ENCODE measurements at places on chromosomes 16 and 17.

DNA sequence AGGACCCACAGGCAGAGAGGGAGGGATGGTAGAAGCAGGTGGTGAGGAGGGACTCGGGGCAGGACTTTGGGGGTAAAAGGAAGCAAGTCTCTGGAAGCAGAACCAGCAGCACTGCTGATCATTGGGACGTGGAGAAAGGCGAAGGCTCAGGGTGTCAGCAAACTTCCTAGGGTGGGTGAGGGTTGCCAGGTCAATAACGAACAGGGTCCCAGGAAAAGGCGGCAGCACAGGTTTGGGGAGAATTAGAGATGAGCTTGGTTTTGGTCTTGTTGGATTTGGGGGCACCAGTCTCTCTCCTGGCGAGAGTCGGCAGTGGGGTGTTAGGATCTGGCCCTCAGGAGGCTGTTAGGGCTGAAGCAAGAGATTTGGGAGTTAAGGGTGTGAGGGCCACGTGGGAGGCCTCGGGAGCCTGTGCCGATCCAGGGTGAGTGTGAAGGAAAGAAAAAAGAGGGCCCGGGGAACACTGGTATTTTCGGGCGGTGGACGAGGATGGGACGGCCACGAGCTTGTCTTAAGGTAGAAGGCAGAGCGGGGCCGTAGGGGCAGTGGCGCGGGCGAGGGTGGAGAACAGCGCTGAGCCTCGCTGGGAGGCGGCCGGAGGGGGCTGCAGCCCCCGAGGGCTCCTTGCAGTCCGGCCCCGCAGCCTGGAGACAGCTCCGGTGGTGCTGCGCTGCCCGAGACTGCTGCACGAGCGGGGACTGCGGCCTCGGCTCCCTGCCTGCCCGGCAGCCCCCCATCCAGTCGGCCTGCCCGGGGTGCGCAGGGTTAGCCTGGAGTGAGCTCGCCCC, 765 bp upstream of the ADORA2B start:
- no peak for DNase-seq

DNA sequence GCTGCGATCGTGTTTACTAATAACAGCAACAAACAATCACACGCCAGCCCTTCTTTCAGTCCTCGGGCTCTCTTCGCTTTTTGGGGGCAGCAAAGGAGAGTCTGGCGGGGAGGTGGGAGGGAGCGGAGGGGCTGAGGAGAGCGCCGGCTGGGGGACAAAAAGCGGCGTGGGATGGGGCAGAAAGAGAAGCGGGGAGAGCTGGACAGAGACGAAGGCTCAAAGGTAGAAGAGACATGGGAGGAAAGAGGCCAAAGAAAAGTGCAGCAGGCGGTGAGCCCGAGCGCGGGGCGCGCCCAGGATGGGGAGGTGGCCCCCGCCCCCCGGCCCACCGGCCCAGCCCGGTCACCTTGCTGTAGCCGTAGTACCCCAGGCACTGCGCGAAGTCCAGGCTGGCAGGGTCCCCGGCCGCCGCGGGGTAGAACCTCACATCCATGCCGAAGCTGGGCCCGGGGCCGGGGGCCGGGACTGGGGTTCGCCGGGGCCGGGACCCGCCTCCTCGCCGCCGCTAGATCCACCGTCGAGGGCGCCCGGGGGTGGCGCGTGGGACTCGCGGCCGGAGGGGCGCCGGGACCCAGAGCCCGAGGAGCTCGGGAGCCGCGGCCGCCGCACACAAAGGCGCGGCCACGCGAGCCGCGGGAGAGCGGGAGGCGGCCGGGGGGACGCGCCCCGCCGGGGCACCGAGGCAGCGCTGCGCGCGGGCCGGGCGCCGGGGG, 496 bp downstream of the TOX3 start:
- no peak for DNase-seq

- no peak for DNase-seq
These were observed 83.6 kb downstream of the TMEM100 start for GRCh38 chr17:55639096-55639495.

DNA sequence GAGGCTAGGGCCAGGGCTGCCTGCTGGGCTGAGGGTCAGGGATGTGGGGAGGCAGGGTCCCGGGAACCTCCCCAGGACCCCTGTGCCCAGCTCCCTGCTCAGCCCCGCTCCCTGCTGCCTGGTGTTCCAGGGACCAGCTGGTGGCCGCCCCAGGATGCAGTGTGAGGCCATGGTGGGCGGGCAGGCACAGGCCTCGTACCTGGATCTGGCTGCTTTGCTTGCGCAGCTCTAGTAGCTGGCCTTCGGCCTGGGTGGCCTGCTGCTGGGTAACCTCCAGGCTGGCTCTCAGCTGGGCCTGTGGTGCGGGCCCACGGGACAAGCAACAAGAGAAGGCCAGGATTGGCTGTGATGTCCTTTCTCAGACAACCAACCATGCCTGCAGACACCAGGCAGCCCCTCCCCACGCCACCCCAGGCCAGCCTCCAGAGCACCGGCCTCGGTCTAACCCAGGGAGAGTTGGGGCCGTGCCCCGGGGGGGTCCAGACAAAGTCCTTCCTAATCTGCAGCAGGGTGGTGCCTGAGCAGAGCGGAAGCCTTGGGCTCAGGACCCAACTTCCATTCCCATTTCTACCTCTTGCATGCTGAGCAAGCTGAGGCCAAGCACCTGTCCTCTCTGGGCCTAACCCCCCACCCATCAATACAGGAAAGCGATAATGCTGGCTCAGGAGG, 4.1 kb downstream of the TRIM65 start:
- DNase-seq = no peak

DNA sequence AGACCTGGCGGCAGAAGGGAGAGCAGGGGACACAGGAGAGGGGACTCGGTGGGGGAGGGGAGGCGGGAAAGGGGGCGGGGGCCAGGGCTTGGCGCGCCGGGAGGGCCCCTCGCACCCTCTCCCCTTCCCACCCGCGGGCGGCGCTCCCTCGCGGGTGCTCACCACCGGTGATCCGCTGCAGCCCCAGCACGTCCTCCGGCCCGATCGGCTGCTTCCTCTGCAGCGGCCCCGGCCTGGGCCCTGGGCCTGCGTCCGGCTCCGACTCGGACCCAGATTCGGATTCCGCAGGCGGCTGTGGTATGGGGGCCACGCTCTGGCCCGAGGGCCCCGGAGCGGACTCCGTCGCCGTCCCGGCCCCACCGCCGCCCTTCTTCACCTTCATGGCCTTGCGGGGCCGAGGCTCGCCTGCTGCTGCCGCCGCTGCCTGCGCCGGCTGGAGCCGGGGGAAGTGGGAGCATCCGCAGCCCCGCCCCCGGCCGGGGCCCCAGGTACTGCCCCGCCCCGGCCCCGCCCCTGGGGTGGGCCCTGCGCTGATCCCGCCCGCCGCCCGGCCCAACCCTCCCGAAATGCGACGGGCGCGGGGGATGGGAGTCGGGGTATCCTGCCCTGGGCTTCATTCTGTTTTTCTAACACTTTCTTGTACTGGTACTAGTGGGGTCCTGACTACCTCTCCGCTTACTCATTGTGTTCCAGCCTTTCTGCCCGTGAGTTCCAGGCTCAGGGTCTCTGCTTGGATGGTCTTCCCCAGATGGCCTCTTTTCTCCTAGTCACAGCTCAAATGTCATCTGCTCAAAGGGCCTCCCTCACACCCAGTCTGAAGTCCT, at the start of gene UNC119:
UNC119 (minus strand) TSS at position 449 of the 824 bp plus-strand sequence; CDS start at position 382, 67 bp downstream.
- DNase-seq = peak; percentile 39

DNA sequence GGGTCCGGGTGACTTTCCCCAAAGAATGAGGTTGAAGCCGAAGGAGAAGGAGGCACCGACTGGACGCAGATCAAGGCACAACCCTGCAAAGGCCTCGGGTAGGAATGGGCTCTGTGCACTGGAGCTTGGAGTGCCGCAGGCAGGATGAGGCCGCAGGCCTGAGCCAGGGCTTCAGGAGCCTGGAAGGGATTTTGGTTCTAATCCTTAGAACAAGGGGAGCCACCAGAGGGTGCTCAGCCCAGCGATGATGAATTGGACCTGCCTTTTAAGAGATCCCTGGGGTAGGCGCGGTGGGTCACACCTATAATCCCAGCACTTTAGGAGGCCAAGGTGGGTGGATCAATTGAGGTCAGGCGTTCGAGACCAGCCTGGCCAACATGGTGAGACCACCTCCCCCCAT, 8.1 kb downstream of the CIBAR2 start:
- no peak for DNase-seq

DNA sequence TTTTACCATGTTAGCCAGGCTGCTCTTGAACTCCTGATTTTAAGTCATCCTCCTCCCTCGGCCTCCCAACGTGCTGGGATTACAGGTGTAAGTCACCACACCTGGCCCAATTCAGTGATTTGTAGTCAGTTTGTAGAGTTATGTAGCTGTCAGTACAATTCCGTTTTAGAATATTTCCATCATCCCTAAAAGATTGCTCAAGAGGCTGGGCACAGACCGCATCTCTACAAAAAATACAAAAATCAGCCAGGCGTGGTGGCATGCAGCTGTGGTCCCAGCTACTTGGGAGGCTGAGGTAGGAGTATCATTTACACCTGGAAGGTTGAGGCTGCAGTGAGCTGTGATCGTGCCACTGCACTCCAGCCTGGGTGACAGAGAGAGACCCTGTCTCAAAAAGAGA, 20.6 kb downstream of the RGS11 start:
- no peak for DNase-seq

DNA sequence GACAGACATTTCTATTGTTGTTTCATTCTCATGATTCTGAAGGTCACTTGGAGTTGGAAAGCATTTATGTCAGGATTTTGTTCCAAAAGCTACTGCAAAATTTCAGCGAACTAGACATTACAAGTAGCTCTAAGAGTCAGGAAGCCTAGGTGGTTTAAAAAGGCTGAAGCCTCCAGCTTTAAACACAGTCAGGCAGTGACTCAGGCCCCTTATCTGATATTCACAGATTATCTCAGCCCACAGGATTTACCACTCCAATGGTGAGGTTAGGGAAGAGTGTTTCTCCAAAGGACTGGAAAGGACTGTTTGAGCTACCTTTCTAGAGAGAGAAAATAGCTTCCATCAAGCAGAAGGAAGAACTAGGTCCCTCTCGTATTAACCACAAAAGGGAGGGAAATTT, 624.4 kb upstream of the C16orf82 start:
- no peak for DNase-seq

DNA sequence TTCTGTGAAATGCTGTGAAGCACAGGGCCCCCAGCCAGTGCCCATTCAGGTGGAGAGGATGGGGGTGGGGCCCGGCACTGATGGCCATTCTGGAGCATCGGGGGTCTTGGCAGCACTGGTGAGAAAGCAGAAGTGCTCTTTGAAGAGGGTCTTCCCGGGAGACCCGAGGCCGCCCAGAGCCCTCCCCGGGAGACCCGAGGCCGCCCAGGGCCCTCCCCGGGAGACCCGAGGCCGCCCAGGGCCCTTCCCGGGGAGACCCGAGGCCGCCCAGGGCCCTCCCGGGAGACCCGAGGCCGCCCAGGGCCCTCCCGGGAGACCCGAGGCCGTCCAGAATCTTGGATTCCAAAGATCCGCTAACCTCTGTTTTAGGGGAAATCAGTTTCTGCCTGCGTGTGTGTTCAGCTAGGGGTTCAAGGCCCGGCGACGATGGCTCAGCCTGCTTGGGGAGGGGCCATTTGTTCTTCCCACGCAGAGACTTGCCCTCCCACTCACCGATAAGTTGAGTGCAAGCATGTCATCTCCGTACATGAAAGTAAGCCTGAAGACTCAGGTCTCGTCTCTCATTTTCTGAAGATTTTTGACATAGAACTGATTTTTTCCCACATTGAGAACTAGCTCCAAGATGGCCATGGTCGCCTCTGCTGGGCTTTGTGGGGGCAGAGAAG, 35.2 kb upstream of the CAPN15 start:
- DNase-seq = no peak

GRCh38 chr16:22855231-22855630, 41.3 kb downstream of the HS3ST2 start:
- DNase-seq = no peak

DNA sequence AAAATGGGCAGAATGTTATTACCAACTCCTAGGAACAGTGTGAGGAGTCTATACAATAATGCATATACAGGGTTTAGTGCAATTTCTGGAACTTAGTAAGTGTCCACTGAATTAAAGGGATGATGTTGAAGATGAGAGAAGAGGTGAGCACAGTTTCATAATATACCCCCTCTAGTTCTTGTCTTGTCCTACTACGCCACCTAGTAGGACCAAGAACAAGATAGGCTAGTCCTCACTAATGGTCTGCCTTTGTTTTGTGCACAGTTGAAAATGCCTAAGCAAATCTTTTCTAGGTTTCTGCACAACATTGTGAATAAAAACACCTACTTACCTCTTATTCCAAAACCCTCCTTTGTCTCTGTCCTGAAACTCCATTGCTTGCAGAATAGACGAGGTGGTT, 670.2 kb downstream of the CDH8 start:
- no peak for DNase-seq

DNA sequence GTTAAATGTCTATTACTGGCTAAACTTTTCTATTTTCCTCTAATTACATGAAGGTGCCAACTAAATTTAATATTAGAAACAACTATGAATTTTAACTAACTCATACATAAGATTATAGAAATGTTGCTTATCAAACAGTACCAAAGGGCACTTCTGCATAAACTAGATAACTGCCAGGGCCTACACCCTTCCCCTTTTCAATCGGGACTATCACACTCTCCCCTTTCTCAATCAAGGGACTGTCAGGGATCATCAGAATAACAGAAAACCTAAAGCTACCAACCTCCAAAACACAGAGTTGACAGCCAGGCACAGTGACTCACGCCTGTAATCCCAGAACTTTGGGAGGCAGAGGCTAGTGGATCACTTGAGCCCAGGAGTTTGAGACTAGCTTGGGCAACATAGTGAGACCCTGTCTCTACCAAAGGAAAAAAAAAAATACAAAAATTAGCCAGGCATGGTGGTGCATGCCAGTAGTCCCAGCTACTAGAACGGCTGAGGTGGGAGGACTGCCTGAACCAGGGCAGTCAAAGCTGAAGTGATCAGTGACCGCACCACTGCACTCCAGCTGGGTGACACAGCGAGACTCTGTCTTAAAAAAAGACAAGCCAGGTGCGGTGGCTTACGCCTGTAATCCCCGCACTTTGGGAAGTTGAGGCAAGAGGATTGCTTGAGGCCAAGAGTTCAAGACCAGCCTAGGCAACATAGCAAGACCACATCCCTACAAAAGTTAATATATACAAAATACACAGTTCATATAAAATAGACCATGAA, 3.2 kb upstream of the PHLPP2 start:
- DNase-seq = no peak

GRCh38 chr17:35744830-35745229, 8.2 kb downstream of the GAS2L2 start:
- DNase-seq = no peak

- no peak for DNase-seq
These were observed 390.4 kb downstream of the SOX9 start for GRCh38 chr17:72511242-72511641.

- no peak for DNase-seq
These were observed 95.2 kb upstream of the CIBAR2 start for GRCh38 chr16:85207357-85207921.

DNA sequence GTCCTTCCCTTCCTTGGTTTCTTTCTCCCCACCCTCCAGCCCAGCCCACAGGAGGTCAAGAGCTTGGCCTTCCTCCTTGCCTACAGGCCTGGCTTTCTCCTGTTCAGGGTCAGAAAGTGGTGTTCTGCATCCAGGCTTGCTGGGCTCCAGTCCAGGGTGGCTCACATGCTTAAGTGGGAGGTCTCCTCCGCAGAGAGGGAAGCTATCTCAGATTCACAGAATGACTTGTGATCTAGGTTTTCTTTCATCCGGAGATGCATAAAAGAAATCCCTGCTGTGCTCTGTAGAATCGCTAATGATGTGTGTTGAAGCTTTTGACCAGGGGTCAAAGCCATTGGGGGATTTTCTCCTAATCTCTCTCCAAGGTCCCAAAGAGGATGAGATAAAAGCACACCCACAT, 382.3 kb upstream of the EEF2KMT start:
- DNase-seq = no peak

- no peak for DNase-seq
These were observed 108.0 kb upstream of the CDH13 start for GRCh38 chr16:82518811-82519210.
